ENCODE measurements at places on chromosomes 7 and 10.

- H3K4me3 ChIP-seq: no peak overlapping the region
- H3K4me1 ChIP-seq: peaks cover 46% of the 10 kb centered on the region
- peak; percentile 53 for DNase-seq
- H3K36me3 ChIP-seq: peaks cover 33% of the 10 kb centered on the region
- no peaks in the 10 kb centered on the region for H3K27me3 ChIP-seq
These were observed 10.0 kb downstream of the KLF6 start for GRCh38 chr10:3774814-3775695.

GRCh38 chr10:110758898-110759297 is 112.8 kb upstream of the PDCD4 start:
- no peak overlapping the region for H3K4me3 ChIP-seq
- H3K27me3 ChIP-seq: no peaks in the 10 kb centered on the region
- no peak overlapping the region for H3K27ac ChIP-seq
- no peaks in the 10 kb centered on the region for H3K36me3 ChIP-seq
- H3K4me1 ChIP-seq: no peaks in the 10 kb centered on the region

DNA sequence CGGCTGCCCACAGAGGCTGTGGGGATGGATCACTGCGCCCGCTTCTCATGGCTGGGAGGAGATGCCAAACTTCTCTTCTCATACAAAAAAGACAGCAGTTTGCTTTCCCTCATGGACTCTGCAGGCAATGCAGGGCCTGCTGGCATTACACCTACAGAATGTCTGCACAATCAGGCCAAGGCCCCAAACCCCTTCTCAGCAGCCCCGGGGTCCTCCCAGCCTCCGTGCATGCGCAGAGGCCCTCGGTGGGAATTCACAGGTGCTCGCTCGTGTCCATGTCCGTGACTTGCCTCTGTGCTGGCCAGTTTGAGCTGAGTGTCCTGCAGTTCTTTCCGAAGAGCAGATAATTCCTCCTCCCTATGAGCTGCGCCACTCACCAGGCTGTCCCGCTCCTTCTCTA is 63.6 kb downstream of the SPDYE5 start:
- H3K27me3 ChIP-seq: no peaks in the 10 kb centered on the region
- H3K4me1 ChIP-seq: no peaks in the 10 kb centered on the region
- H3K36me3 ChIP-seq: peaks cover 82% of the 10 kb centered on the region

DNA sequence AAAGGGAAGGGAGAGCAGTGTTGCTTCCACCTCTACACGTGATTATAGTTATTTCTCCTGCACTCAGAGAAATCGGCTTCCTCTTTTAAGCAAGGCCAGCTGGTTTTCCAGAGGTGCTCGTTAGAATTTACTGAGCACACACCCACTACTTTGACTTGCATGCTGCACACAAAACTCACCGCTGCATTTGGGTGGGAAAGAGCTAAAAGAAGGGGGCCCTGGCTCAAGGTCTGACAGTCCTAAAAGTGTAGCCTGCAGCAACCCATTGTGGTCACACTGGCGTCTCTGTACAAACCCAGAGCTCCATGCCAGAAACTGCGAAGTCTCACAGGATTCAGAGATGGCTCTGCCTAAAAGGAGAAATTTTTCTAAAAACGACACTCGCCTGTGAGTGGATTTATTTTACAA is 133.7 kb downstream of the SLC25A13 start:
- no peak overlapping the region for H3K27ac ChIP-seq
- H3K27me3 ChIP-seq: no peaks in the 10 kb centered on the region
- H3K4me1 ChIP-seq: no peaks in the 10 kb centered on the region
- no peak for DNase-seq
- peaks cover 81% of the 10 kb centered on the region for H3K36me3 ChIP-seq

DNA sequence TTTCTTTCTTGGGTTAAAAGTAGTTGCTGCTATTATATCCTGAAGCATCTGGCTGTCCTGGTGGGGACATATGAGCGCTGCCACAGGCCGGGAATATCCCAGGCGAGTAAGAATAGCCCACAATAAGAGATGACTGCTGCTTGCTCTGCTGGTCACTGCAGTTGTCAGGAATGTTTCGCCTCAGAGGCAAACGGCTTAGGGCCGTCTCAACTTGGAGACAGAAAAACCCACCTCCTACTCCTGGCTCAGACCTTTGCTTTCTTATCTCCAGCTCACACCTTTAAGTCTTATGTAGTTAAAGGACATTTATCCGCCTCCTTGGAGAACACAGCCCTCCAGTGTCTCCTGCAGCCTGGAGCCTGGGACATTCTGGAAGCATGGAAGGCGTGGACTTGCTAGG is at the start of gene GJD4:
Gene GJD4 (plus strand): TSS at position 151 of the 400 bp plus-strand sequence. CDS start 227 bp downstream, at position 378.
- no peak for DNase-seq
- no peak within 1 kb of the TSS for H3K4me3 ChIP-seq
- peaks cover 9% of the 10 kb centered on the region for H3K4me1 ChIP-seq

DNA sequence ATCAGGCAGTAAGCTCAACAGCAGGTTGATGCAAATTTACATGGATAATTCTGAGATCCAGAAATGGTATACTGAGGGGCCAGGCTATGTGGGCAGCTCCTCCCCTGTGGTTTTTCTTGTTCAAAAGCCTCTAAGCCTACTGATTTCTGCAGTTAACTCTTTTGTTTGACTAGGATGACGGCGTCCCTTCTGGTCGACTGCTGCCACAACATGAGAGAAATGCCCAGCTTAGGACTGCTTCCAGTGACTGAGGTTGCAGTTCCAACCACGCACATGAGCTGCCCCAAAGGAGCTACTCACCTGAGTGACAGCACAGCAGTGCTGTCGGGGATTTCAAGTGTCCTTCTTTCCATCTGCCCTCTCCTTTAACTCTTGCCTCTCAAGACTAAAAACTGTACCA is 973.0 kb upstream of the GHITM start:
- H3K4me1 ChIP-seq: no peaks in the 10 kb centered on the region
- H3K27ac ChIP-seq: no peak overlapping the region
- no peaks in the 10 kb centered on the region for H3K27me3 ChIP-seq
- no peak overlapping the region for H3K4me3 ChIP-seq

DNA sequence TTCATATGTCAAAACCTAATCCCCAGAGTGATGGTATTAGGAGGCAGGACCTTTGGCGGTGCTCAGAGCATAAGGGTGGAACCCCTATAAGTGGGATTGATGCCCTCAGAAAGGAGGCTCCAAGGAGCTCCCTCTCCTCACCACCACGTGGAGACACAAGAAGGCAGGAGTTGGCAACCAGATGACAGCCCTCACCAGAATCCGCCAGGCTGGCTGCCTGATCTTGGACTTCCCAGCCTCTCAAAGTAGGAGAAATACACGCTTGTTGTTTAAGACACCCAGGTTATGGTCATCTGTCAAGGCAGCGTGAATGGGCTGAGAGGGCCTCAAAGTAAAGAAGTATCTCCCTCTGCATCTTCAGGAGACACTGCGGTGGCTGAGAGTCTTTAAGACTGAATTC is 187.7 kb downstream of the TNS3 start:
- no peak overlapping the region for H3K27ac ChIP-seq
- DNase-seq: no peak
- peaks cover 54% of the 10 kb centered on the region for H3K36me3 ChIP-seq
- no peaks in the 10 kb centered on the region for H3K27me3 ChIP-seq

DNA sequence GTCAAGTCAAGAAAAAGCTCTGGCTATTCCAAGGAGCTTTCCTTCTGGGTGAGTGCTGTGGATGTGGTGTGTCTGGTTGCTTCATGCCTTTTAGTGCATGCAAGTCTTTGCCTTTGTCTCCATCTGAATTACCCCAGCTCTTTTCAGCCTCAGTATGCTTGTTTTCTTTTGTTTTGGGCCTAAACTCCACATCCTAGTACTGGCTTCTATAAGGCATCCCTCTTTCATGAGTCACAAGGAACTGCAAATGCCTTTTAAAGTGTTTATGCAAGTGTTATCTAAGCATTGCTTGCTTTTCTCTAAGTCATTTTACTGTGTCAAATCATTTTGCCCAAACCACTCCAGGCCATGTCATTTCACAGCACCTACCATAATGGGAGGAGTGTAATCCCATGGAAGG is 132.1 kb downstream of the PLCE1 start:
- H3K36me3 ChIP-seq: no peaks in the 10 kb centered on the region
- H3K27ac ChIP-seq: no peak overlapping the region
- H3K4me1 ChIP-seq: peaks cover 3% of the 10 kb centered on the region
- DNase-seq: no peak
- no peaks in the 10 kb centered on the region for H3K27me3 ChIP-seq

DNA sequence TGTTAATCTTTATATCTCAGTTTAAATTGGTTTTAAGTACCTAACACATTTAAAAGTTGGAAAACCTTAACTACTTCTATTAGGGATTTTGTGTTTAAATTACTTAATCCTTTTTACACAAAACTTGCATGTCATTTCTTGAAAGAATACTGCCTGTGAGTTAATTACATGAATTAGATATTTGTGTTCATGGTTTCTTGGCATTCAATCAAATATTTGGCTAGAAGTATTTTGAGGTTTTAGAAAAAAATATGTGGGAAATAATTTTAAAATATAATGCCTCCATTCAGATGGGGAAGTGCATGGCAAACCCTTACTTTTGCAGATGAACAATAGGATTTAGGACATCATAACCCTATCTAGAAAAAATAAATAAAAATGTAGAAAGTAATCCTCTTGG is 186.5 kb upstream of the SEMA3E start:
- no peak overlapping the region for H3K27ac ChIP-seq
- no peak for DNase-seq
- no peaks in the 10 kb centered on the region for H3K4me1 ChIP-seq
- no peaks in the 10 kb centered on the region for H3K27me3 ChIP-seq
- H3K36me3 ChIP-seq: no peaks in the 10 kb centered on the region

DNA sequence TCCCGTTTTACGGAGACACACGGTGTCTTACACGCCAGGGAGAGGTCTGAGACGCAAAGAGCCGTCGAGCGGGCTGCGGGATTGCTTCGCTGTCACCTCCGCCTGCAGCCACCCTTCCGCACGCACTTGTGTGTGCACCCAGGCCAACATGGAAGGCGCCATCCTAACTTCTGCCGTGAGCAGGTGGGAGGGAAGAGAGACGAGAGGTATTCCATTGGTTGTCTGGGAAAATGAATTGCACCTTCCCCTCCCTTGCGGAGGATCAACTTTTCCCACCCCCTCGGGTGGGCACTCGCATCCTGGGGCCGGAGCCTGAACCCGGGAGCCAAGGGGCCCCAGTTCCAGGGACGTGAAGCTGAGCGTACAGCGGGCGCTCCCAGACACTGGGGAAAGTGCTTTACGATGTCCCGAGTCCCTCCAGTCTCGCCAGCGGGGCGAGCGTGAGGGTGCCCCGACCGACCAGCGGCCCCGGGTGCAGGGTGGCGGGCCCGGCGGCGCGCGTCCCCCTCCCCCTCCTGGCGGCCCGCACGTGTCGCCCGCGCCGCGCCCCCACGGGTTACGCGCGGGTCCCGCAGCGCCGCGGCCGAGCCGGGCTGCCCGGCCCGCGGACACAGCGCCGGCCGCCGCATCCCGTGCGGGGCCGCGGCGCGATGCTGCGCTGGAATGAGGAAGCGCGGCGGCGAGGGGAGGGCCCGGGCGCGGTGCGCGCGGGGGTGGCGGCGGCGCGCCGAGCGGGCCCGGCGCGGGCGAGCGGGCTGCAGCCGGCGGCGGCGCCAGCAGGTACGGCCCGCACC is 984 bp upstream of the IKZF1 start:
- H3K27me3 ChIP-seq: peaks cover 5% of the 10 kb centered on the region
- H3K27ac ChIP-seq: peak overlapping the region; percentile 84
- no peaks in the 10 kb centered on the region for H3K4me1 ChIP-seq
- peak; percentile 91 for DNase-seq
- H3K36me3 ChIP-seq: no peaks in the 10 kb centered on the region

- DNase-seq: no peak
- no peaks in the 10 kb centered on the region for H3K36me3 ChIP-seq
- no peaks in the 10 kb centered on the region for H3K27me3 ChIP-seq
- no peak overlapping the region for H3K4me3 ChIP-seq
These were observed 10.2 kb downstream of the PKD2L1 start for GRCh38 chr10:100319707-100320402.

- H3K4me1 ChIP-seq: no peaks in the 10 kb centered on the region
- DNase-seq: no peak
- H3K27ac ChIP-seq: no peak overlapping the region
- no peak overlapping the region for H3K4me3 ChIP-seq
These were observed 9.9 kb downstream of the MDH2 start for GRCh38 chr7:76057813-76058145.

- no peaks in the 10 kb centered on the region for H3K27me3 ChIP-seq
- H3K4me1 ChIP-seq: no peaks in the 10 kb centered on the region
- H3K36me3 ChIP-seq: peaks cover 13% of the 10 kb centered on the region
These were observed 23.4 kb downstream of the ARHGEF5 start for GRCh38 chr7:144378651-144379050.

DNA sequence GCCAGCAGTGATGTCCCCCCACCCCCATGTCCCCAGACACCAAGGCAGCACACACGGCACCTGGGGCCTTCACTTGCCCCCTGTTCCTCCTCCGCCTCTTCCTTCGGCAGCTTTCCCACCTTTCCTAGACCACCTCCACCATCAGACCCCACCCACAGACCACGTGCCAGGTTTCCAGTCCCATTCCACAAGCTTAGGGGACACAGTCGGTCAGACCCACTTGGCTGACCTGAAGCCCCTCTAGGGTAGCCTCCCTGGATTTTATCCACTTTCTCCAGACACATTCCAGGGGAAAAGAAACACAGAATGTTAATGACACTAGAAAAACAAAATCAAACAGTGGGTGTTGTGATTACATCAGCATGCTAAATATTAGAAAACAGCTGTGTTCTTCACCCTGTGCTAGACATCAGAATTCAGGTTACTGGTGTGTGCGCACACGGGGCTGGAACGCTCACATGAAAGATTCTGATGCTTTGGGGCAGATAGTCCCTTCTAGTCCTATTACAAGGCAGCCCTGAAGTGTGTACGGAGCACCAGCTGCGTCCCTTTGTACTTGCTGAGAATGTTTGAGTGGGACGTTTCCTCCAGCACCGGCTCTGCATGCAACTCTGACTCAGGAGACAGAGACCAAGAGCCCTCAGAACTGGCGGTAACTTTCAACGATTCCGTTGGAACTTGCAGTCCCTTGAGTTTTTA is 75.5 kb upstream of the PPP2R2D start:
- H3K27ac ChIP-seq: no peak overlapping the region
- no peaks in the 10 kb centered on the region for H3K27me3 ChIP-seq
- H3K4me3 ChIP-seq: no peak overlapping the region
- no peaks in the 10 kb centered on the region for H3K4me1 ChIP-seq
- peak; percentile 19 for DNase-seq

GRCh38 chr10:102654566-102654965 is 10.3 kb downstream of the TRIM8 start:
- no peaks in the 10 kb centered on the region for H3K27me3 ChIP-seq
- no peak for DNase-seq
- no peak overlapping the region for H3K4me3 ChIP-seq
- H3K36me3 ChIP-seq: peaks cover 17% of the 10 kb centered on the region

GRCh38 chr10:29317423-29318021 is 28.7 kb downstream of the LYZL1 start:
- H3K4me3 ChIP-seq: no peak overlapping the region
- H3K36me3 ChIP-seq: no peaks in the 10 kb centered on the region
- H3K27me3 ChIP-seq: no peaks in the 10 kb centered on the region
- no peak for DNase-seq
- H3K4me1 ChIP-seq: peaks cover 9% of the 10 kb centered on the region

- no peak overlapping the region for H3K27ac ChIP-seq
- H3K36me3 ChIP-seq: no peaks in the 10 kb centered on the region
- H3K27me3 ChIP-seq: no peaks in the 10 kb centered on the region
- DNase-seq: no peak
- no peak overlapping the region for H3K4me3 ChIP-seq
- peaks cover 9% of the 10 kb centered on the region for H3K4me1 ChIP-seq
These were observed 45.5 kb downstream of the STK17A start for GRCh38 chr7:43628431-43628830.
